ENCODE measurements at places on chromosomes 6 and 20.

DNA sequence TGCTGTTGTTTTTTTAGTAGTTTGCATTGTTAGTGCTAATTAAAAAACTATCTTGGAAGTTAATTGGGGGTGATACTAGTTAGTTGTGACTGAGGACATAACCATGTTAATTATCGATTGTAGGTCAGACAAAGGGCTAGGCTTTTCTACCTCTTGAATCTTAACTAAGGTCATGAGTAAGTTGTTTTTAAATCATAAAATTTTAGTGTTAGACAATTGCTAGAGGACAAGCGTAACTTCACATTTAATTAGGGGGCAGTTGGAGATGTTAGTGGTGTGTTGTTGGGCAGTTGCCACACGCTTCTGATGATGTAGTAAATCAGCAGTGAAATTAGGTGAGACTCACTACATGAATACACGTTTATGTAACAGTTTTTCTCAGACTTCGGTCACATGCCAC lies 619.1 kb upstream of the FLRT3 start:
- no peak for DNase-seq

GRCh38 chr6:157494132-157494710 lies 113.2 kb downstream of the ZDHHC14 start:
- DNase-seq: peak; percentile 19

DNA sequence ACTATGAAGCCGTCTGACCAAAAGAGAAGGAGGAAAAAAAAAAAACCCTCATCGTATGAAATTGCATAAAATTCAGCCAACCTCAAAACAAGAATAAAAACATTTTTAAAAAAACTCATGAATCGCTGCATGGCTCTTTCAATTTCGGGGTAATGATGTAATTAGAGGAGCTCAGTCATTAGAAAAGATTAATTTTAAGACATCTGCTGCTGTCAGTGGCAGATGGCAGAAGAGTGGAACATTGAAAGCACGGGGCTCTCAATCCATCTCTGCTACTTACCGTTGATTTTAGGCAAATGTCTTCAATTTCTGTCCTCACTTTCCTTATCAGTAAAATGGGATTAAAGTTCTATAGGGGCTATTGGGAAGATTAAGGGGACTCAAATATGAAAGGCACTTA lies 79.1 kb downstream of the EYA2 start:
- no peak for DNase-seq

DNA sequence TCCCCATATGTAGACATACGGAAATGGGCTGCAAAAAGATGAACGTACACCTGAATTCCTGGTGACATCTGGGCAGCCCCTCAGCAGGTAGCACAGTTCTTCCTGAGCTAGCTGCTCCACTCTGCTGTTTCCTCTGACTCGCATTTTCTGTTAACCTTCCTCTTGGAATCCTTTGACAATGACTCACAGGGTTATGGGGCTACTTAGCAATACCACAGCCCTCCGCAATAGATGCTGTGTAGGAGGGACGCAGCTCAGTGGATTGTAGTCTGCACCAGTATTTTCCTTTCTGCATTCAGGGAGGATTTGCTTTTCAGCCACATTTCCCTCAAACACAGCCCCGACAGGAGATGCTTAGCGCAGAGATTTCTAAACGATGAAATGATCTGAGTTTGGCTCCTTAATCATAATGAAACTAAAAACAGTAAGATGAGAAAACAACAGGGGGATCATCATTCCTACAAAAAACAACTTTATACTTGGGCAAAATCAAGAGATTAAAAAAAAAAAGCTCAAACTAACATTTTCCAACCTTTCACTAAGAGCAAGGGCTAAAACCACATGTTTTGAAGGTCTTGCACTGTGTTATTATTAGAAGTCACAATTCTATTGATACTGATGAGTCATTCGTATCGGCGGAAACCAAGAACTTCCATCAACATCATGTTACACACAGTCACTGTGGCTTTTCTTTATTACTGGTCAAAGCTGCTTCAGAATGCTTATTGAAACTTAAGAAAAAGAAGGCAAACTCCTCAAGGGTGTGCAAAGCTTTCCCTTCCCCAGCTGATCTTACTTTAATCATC lies 12.2 kb downstream of the BACH2 start:
- peak; percentile 78 for DNase-seq

- DNase-seq: no peak
Measured at GRCh38 chr6:22764496-22764895, 195.1 kb downstream of the HDGFL1 start.

DNA sequence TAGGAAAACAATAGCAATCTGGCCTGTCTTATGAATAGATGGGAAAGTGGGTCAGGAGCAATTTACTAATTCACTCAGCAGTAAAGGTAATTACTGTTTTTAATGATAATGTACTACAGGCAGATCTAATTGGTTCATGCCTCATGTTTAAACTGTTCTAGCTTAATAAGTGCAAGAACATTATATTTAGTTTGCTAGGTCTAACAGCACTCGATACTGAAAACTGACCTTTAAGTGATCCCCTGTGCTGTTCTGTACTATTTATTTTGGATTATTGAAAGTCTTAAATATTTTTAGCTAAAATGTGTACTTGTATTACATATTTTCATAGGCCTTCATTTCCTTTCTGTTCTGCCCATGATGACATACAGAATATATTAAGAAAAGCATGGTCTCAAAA lies 998.0 kb upstream of the GJE1 start:
- DNase-seq: no peak

GRCh38 chr6:75089151-75089897 lies 116.5 kb downstream of the COL12A1 start:
- DNase-seq: no peak

- no peak for DNase-seq
Measured at GRCh38 chr6:153065222-153065621, 62.7 kb upstream of the MTRF1L start.

DNA sequence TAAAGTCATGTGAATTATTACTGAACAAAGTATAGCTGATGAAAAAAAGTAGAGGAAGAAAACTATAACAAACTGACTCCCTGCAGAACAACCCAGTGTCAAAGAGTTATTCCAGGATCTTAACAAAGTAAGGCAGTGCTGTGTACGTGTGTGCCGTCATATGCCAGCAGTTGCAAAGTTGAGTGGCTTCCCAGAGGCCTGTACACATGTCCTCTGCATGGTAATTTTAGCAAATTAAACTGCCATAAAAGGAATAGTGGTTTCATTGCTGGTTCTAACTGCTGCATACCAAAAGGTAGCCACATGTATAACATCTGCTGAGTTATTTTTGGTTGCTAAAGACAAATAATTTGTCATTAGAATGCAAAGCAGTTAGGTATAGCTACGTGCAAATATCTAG lies 44.8 kb downstream of the RIPOR2 start:
- DNase-seq: no peak

GRCh38 chr6:135258970-135259369 lies 77.9 kb downstream of the MYB start:
- DNase-seq: peak; percentile 11

- DNase-seq: no peak
Measured at GRCh38 chr20:31818376-31818908, 714 bp upstream of the MYLK2 start.

DNA sequence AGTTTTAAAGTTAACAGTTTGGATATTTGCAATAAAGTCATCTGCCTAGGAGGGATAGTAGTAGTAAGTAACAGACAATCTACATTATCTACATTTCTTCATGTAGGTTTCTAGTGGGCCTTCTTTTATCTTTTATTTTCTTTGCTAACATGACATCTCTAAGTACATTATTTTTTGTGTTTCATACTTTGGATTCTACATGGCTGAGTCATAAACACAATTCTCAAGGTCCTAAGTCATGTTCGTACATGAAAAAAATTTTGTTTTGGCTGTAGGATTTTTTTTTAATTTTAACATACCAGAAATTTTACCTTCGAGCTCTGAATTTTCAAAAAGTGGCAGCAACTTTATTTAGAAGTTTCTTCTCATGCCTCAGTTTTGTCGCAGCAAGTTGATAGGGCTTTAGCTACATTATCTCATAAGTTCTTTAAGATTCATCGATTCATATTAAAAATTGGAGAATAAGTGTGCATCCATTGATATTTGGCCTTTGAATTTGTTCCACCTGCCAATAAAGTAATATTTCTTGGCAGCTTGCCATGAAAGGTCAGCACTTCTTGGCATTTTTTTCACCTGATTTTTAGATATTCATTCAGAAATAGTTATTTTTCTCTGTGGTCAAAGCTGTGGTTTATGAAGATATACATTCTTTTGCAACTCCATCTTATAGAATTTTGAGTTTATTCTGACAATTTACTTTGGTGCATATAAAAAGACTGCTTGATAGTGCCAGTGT lies 146.2 kb downstream of the GRIK2 start:
- no peak for DNase-seq

- no peak for DNase-seq
Measured at GRCh38 chr6:155628306-155628705, 172.7 kb upstream of the NOX3 start.

- no peak for DNase-seq
Measured at GRCh38 chr6:9437836-9438235, 977.0 kb downstream of the TFAP2A start.

DNA sequence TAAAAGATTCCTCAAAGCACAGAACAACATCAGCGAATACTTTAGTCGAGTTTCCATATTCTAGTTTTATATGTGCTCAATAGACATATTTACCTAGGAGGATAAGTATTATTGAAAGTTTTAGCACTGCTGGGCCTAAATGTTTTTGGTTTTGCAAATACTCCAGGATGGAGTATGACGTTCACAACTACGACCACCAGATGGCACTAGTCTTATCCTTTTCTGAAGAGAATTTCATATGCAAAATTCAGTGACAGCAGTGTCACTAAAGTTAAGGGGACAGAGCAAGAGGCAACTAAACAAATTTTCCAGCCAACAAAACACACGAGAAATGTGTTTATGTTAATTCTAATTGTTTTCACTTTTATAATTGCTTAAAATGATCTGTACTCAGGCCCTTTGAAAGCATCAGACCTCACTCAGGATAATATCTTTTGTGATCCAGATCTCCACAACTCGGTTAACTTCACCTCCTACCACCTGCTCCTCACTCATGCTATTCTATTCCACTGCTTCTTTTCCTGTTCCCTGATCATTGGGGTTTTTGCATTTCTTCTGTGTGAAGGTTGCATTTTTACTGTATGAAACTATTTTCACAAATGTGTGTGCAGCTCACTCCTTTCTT lies 220.8 kb downstream of the TRDN start:
- DNase-seq: no peak

DNA sequence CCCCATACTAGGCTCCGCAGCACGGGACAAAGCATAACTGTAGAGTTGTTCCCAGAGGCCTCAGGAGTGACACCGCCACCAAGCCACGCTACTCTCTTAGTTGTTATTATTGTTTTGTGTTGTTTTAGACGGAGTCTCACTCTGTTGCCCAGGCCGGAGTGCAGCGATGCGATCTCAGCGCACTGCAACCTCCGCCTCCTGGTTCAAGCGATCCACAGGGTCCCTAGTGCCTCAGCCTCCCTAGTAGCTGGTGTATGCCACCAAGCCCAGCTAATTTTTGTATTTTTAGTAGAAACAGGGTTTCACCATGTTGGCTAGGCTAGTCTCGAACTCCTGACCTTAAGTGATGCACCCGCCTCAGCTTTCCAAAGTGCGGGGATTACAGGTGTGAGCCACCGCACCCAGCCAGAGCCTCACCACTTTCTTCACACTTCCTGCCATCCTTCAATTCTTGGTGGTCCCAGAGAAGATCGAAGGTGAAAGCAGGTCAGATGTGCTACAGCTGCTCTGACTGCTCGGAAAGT lies 11.8 kb downstream of the RPL7L1 start:
- DNase-seq: no peak

DNA sequence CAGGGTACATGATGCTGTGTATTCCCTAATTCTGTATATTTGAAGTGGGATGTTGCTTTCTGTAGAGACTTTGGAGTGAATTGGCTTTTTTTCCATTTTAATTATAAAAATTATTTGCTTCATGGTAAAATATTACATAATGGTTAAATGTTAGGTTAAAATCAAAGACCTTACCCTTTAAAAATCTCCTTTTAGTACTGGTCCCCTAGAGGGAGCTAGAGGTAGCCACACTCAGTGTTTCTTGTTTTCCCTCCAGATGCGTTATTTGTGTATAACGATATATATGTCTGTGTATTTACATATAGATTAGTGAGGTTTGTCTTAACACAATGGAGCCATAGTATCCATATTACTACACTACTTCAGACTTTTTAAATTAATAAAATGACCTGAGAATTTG lies 146.7 kb downstream of the PLCB4 start:
- DNase-seq: no peak
